ENCODE measurements at places on chromosomes 12 and 14. TPM values are rescaled to one million over a fixed set of nuclear protein-coding genes. Genes with fewer than 3 reads are reported as not detected.

- DNase-seq = no peak
Measured at GRCh38 chr12:8987685-8988084, 1.7 kb upstream of the KLRG1 start.

GRCh38 chr14:22474730-22475351, 114.2 kb downstream of the DAD1 start:
- no peak for DNase-seq

GRCh38 chr14:73472185-73473114, 14.1 kb upstream of the NUMB start:
- peak; percentile 54 for DNase-seq

DNA sequence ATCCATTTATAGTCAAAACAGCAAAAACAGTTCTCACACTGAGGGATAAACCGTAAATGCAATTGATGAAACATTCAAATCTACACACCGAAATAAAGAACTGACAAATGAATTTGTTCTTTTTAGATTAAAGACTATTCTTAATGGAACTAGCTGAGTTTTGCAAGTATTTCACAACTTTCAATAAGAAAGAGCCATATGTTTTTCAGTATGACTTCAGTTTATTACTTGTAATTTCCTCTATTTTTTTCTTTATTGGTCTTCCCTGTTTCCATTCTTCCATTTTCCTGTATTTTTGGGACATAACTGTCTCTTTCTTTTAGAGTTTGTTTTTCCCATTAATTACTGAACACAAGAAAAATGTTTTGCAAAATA, 4.3 kb downstream of the BCAT1 start:
- no peak for DNase-seq

- no peak for DNase-seq
Measured at GRCh38 chr14:56895154-56895553, 84.9 kb upstream of the OTX2 start.

GRCh38 chr12:104360157-104360556, 56.6 kb downstream of the EID3 start:
- no peak for DNase-seq

DNA sequence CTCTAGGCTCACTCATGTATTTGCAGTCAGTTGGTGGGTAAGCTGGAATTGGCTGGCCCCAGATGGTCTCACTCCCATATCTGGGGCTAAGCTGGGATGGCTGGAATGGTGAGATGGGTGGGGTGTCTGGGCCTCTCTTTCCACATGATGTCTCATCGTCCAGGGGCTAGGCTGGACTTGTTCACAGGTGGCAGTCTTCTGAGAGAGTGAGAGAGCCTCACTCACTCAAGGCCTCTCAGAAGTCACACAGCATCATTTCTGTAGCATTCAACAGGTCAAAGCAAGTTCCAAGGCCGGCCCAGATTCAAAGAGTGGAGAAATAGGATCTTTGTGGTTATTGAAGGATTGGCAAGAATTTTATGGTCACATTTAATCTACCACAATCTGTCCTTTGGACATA, 102.7 kb downstream of the UNC79 start:
- DNase-seq = no peak

DNA sequence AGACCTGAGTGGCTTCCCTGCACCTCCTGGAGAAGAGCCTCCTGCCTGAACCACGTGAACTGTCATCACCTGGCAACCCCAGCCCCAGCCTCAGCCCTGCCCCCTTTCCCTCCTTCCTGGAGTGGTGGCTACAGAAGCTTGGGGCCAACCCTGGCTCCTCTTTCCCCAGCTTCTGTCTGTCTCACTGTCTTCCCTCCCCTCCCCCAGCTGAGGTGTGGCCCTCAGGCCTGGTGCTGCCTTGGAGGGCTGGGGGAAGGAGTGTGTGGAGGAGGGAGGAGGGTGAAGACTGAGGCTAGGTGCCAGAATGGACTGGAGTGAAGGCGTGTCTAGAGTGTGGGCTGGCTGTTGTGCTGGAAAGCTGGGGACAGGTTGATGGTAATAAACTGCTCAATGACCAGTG, 9.7 kb downstream of the NFATC4 start:
- no peak for DNase-seq

DNA sequence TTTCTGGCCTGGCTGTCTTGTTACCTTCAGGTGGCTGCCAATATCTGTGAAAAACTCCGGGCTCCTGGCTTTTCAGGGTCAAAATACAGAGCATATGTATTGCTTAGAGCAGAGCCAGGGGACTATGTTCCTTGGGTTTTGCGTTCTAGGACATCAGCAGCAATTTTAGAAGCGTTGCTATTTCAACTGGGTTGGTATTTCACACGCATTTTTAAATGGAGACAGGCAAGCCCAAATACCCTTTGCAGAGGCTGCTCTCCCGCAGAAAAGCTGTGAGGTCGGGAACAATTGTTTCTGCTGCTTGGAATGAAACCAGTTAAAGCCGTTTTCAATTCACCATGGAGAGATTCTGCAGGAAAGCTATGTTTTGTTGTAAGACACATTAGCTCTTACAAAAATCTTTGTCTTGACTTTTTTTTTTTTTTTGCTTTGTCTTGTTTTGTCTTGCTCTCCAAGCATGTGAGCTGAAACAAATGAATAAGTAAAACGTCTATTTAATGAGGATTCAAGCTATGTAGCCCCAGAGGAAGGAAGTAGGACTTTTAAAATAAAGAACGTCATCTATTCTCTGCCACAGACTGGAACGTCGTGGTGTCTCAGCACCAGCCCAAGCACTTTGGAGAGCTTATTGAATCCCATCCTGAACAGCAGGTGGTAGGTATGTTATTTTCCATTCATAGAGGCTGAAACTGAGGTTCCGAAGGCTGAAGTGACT, 181.0 kb upstream of the TBX3 start:
- DNase-seq = no peak

GRCh38 chr14:81200054-81200453, 20.7 kb downstream of the GTF2A1 start:
- peak; percentile 31 for DNase-seq

DNA sequence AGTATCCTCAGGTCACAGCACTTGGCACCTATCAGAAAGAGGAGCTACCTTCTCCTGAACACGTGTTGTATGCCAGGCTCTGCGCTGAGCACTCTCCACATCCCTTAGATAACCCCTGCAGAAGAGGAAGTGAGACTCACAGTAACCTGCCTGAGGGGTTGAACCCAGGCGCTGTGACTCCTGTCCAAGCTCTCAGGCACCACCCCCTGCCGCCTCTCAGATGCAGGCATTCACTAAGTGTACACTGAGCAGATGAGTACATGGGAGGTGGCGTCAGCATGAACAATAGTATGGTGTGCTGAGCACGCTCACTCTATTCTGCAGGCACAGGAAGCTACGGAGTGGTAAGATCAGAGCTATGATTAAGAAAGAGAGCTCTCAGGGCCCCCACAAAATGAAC, 21.0 kb upstream of the RIC8B start:
- no peak for DNase-seq

DNA sequence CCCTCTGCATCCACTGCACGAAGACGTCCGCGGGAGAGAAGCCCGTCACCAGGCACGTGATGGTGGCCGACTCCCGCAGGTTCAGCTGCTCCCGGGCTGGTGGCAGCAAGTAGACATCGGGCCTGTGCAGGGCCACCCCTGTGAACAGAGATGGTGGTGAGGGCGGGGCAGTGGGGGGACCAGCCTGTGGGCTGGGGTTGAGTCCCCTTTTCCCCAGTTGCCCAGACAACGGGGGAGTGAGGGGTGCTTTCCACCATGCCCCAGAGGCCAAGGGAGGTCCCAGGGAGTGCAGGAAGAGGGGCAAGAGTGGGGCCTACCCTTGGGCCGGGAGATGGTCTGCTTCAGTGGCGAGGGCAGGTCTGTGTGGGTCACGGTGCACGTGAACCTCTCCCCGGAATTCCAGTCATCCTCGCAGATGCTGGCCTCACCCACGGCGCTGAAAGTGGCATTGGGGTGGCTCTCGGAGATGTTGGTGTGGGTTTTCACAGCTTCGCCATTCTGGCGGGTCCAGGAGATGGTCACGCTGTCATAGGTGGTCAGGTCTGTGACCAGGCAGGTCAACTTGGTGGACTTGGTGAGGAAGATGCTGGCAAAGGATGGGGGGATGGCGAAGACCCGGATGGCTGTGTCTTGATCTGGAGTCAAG, 328.3 kb downstream of the TMEM121 start:
- no peak for DNase-seq

- DNase-seq = no peak
Measured at GRCh38 chr14:21346532-21347135, 37.2 kb downstream of the SUPT16H start.

DNA sequence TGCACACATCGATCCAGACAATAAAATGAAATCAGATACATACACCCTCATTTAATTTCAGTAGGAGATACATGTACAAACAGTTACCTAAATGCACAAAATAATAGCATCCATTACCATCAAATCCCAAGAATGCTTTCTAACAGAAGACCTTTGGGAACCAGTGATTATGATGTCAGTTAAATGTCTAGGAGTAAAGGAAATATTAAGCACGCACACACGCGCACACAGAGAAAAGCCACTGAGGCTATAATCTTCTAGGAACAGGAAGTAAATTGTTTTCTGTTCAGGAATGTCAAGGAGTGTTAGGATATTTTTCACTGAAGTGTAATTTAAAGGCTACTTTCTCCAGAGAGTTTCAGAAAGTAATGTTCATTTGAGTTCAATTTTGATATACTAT, 250.1 kb downstream of the MDGA2 start:
- DNase-seq = no peak

- DNase-seq = no peak
Measured at GRCh38 chr12:115336506-115336905, 652.5 kb upstream of the TBX3 start.

- DNase-seq = no peak
Measured at GRCh38 chr14:56027916-56028712, 90.1 kb upstream of the PELI2 start.

GRIN2B gene
- 0.17 TPM for polyA plus RNA-seq

NAA30 gene
- 25.1 TPM for polyA plus RNA-seq

LRRK2 gene
- polyA plus RNA-seq = 3.8 TPM

BBOF1 gene
- polyA plus RNA-seq = 14.5 TPM

PDE3A gene
- 9.3 TPM for polyA plus RNA-seq

TC2N gene
- 29.2 TPM for polyA plus RNA-seq

MYH6 gene
- polyA plus RNA-seq = not detected

MORN3 gene
- 1.6 TPM for polyA plus RNA-seq

RNASE4 gene
- polyA plus RNA-seq = 7.8 TPM

HVCN1 gene
- polyA plus RNA-seq = 19.3 TPM
